Left ventricle myocardium inferior (tissue), 1 donor: ENCODE measurements at places on chromosomes 6 and 20. TPM values are rescaled to one million over a fixed set of nuclear protein-coding genes. Genes with fewer than 3 reads are reported as not detected.
A peak's percentile ranks its signal among the peaks of the same experiment; 100 is the strongest.

The PTK6 gene
- total RNA-seq = not detected

The BFSP1 gene
- 0.66 TPM for total RNA-seq

The FILIP1 gene
- total RNA-seq = 173 TPM

The CST4 gene
- total RNA-seq = not detected

DNA sequence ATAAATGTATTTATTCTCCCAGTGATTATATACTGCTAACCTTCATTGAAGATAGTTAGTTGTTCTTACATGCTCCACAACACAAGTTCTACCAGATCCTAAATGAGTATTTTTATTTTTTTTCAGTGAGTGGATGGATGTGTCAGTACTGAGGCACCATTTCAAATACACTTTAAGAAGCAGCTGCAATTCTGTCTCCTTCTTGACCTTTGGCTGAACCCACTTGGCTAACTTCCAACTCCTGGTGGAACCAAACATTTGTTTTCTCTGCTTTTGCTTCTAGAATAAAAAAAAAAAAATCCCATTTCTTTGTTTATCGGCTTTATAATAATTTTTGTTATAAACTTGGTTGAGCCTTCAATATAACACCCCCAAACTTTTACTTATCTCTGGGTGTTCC, 458.3 kb upstream of the MAP3K7 start:
- no peak for DNase-seq

- no peak for DNase-seq
Measured at GRCh38 chr6:120237221-120237620, 887.7 kb upstream of the MAN1A1 start.

GRCh38 chr6:106476331-106477105, 116.0 kb downstream of the CRYBG1 start:
- no peak for DNase-seq

DNA sequence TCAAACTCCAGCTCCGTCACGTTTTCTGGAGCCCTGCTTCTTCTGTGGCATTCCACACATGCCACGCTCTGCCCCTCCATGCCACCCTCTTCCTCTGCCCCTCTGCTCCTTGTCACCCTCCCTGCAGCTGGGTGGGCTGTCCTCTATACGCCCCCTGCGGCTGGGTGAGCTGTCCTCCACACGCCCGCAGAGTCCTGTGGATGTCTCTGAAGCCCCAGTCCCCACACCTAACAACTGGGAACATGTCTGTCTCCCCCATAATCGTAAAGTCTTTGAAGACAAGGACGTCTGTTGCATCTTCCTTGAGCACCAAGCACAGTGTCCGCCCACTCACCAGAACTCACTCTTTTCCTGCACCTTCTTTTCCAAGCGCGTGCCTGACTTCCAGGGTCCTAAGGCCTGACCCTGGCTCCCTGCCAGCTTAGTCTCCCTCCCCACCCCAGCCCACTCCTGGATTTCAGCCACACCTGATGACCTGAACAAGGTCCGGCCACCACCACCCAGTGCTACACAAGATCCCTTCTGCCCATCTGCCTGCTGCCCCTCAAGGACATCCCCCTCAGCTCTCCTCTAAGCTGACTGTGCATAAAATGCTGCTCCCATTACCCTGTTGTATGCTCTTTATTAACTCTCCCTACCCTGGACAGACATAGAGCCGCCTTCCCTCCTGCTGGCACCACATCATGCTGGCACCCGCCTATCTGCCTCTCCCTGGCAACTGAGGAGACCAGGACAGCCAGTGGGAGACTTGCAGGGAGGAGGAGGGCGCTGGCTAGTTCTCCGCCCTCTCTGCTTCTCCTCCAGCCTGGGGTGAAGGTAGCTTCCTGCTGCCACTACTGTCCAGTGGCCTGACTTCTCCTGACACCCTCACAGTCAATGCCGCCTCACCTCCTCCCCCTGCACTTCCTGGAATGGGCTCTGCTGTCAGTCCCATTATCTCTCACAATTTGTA, 10.7 kb upstream of the PRR18 start:
- DNase-seq = no peak

- no peak for DNase-seq
Measured at GRCh38 chr6:43478008-43478372, 620 bp downstream of the TJAP1 start.

DNA sequence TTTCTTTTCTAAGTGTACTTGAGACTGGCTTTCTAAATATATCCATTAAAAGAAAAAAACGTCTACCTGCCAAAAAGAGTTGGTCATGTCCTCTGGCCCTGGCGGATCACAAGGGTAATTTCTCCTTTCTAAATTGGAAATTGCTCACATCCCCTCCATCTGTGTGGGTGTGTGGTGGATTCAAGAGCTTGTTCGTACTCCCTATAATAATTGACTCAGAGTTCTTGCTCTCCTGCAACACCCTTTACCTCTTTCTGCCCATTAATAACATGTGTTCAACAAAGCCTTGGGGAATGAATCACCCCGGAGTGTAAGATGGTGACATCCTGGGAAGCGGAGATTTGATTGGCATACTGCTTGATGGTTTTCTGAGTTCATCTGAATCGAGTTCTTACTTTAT, 263.8 kb downstream of the ALDH8A1 start:
- DNase-seq = no peak

- no peak for DNase-seq
Measured at GRCh38 chr6:129874837-129875236, 13.7 kb upstream of the TMEM244 start.

DNA sequence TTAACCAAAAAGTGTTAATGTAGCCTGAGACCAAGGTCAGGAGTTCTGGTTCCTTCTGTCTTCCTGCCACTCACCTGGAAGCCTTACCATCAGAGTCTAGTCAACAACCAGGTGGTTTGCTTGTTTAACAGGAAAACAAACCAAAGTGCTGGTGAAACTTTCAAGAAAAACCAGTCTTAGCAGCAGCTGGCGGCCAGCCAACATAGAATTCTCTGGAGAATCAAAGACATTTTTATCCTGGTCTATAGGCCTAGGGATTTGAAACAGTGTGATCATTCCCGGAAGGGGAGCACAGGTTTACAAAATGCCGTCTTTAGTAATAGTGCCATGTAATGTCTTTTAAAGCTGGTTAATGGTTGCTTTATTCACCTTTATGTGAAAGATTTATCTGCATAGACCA, 146.6 kb upstream of the AKIRIN2 start:
- no peak for DNase-seq

GRCh38 chr6:34922177-34922663, 33.2 kb downstream of the ANKS1A start:
- no peak for DNase-seq

- DNase-seq = peak; percentile 37
Measured at GRCh38 chr20:53940907-53941545, 129.4 kb downstream of the BCAS1 start.

DNA sequence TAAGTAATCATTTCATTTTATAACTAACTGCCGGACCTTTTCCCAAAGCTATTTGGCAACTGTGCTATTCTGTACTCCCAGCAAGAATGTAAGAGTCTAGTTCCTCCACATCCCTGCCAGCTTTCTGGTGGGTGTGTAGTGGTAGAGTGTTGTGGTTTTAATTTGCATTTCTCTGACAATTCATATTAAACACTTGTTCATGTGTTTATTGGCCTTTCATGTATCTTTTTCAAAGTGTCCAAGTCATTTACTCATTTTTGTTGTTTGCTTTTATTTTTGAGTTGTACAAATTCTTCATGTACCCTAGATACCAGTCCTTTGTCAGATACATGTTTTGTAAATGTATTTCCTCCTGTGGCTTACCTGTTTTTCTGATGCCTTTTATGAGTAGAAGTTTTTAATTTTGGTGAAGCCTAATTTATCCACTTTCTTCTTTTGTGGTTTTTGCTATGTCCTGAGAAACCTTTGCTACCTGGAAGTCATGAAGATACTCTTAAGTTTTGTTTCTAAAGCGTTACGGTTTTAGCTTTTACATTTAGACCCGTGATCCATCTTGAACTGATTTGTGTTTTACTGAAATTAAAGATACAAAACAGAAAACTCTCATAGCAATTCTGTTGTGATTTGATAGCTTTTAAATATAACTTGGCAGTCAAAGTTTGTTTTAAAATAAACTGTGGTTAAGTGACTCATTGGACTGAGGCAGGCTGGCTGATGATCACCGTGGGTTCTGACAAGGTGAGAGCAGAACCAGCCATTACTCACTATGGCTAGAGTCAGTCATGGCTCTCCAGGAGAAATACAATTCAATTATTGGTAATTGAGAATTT, 8.0 kb downstream of the MYLIP start:
- no peak for DNase-seq
